ENCODE measurements at places on chromosomes 1 and 21.

- DNase-seq = no peak
These were observed 39.6 kb downstream of the XCL1 start for GRCh38 chr1:168615965-168616364.

- DNase-seq = peak; percentile 23
These were observed 38.9 kb downstream of the LEPR start for GRCh38 chr1:65459397-65459768.

DNA sequence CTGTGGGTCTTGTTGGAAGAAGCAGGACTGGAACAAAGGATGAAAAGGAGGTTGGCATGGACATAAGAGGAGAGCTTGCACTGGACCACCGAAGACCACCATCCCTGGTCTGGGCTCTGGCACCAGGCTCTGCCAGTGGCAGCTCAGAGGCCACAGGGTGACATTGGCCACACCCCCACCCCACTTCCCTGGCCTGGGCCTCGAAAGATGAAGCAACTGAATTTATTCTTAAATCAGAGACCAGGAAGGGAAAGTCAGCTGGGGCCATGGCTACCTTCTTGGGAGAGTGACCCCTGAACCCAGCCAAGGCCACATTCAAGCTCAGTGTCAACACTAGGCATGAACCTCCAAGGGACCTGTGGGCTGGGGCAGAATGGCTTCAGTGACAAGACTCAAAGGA lies 4.0 kb downstream of the KLHDC7A start:
- no peak for DNase-seq

GRCh38 chr21:46099476-46099875 lies 1.6 kb downstream of the COL6A2 start:
- no peak for DNase-seq
